ENCODE measurements at places on chromosomes 6 and 20.
A peak's percentile ranks its signal among the peaks of the same experiment; 100 is the strongest.

GRCh38 chr6:12813321-12813720 lies 96.8 kb downstream of the PHACTR1 start:
- no peak for DNase-seq

DNA sequence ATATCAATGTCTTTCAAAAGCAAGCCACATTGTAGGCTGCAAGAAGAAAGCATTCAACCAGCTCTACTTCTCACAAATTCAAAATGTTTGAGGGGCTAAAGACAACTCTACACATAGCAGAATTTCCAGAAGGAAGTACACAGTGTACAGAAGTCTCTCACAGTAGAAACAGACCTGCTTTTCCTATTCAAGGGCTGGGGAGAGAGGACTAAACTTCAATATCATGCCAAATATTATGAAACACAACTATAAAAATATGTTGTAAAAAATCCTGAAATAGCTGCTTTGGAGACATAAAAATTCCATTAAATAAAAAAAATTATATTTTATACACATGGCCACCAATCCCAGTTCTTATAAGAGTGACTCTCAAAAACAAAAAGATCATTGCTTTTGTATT lies 70.8 kb upstream of the IPCEF1 start:
- no peak for DNase-seq

GRCh38 chr6:167212713-167213005 lies 54.9 kb upstream of the GPR31 start:
- DNase-seq: no peak

DNA sequence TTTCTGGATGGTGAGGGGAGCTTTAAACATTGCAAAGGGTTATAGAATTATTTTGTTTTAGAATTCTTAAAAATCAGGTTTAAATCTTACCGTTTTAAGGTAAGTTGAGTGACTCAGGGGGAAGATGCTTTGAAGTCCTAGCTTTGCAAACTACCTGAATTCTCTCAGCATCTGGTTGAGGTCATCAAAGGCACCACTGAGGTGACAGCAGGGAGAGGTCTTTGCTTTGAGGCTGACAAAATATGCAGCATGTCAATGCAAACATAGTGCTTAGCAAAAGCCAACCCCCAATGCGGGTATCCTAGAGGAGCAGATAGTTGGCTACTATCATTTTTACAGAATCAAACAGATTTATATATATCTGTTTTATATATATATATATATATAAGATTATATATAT lies 219.5 kb downstream of the SLC24A3 start:
- DNase-seq: no peak

GRCh38 chr20:33859157-33859695 lies 48.1 kb downstream of the CHMP4B start:
- DNase-seq: peak; percentile 35

- DNase-seq: no peak
These were observed 430.2 kb downstream of the UTRN start for GRCh38 chr6:144715344-144715743.

GRCh38 chr20:62892348-62893304 lies 31.0 kb upstream of the TCFL5 start:
- no peak for DNase-seq

DNA sequence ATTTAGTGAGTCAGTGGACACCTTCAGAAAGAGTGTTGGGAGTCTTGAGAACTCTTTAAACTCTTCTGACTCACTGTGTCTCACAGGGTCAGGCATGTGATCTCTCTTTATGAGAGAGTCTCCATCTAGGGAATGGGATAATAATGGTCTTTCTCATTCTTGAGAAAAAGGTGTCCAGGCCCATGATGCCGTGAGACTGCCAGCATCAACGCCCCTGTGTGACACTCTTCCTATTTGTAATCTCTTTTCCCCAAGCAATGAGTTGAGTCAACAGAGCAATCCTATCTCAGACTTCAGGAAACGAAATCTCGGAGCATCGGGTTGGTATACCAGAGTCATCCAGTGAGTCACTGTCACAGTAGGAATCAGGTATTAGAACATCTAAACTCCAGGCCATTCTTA lies 82.3 kb upstream of the BMP2 start:
- DNase-seq: no peak

DNA sequence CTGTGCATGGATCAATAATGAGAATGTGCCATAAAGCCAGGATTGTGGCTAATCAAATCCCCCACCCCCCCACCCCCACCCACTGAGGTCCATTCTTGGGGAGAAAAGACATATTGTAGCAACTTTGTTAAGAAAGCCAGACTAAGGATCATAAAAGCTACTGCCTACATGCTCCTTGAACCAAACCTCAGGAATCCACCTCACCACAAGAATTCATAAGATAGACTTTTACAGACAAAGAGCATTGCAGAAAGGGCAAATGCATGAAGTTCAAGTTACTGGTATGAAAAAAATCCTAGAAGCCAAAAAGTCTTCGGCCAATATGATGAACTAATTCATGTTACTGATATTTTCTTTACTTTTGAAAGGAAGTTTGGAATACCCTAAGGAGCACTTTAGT lies 187.9 kb upstream of the ARID1B start:
- DNase-seq: no peak

GRCh38 chr20:46959821-46960220 lies 65.2 kb downstream of the EYA2 start:
- DNase-seq: no peak

- peak; percentile 53 for DNase-seq
These were observed 54.9 kb downstream of the SESN1 start for GRCh38 chr6:109039795-109040194.

DNA sequence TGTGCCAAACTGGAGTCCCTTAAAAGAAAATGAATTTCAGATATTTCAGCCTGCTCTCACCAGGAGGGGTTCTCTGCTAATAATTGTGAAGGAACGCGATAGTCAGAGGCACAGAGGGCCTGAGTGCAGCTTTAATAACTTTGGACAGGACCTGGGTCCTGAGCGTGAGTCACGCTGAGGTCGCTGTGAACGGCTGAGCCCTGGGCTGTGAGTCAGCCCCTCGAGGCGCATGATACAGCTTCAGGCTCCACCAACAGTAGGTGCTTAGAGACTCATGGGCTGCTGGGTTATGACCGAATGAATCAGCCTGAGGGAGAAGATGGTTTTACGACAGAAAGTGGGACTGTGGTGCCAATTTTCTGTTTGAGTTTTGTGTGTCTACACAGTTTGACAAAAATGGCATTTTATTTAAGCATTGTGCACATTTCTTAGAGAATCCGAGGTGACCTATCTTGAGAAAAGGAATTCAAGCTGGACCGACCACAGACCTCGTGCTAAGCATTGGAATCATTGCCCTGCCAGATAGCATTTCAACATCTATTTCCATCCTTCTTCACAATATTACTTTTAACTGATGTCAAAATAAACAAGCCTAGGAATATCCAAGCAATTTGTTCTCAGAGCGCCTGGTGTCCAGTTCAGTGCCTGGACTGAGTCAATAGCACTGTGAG lies 183.0 kb downstream of the THBS2 start:
- DNase-seq: peak; percentile 48

DNA sequence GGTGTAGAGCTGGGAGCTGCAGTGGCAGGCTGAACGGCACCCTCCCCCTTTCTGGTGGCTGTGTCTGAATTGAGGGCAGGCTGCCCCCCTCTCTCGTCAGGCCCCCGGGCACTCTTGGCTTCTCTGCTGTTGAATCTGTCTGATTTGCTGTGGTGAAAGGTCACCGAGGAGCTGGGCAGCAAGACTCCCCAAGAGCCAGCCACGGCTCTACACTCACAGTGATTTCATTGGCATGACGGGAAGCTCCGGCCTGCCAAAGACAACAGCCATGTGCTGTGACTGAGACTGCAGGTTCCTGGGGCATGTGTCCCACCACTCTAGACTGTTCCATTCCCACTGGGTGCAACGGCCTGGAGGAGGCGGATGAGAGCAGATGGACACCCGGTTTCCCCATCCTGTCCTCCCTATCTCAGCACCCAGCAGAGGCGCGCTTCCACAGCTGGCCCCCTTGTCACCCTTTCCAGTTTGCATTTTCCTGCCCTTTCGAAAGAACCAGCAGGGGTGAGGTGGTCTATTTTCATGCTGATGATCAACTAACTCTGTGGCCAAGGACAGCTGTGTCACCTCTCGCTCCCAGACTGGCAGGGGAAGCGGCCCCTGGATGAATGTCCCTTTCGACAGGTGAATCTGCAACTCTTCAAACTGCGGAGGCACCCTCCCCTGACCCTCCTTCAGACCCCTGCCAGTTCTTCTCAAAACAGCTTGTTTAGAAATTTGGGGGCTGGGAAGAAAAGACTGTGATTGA lies 2.2 kb downstream of the APCDD1L start:
- DNase-seq: no peak

- DNase-seq: no peak
These were observed 91.7 kb downstream of the JARID2 start for GRCh38 chr6:15337582-15337981.

GRCh38 chr6:36312854-36313648 lies 23.6 kb downstream of the BNIP5 start:
- no peak for DNase-seq

DNA sequence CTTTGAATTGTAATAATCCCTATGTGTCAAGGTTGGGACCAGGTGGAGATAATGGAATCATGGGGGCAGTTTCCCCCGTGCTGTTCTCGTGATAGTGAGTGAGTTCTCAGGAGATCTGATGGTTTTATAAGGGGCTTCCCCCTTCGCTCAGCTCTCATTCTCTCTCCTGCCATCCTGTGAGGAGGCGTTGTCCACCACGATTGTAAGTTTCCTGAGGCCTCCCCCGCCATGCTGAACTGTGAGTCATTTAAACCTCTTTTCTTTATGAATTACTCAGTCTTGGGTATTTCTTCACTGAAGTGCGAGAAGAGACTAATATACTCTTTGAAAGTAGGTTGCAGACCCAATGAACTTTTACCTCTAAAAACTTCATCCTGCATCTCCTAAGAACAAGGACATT lies 39.2 kb upstream of the KCNG1 start:
- no peak for DNase-seq

GRCh38 chr6:23269436-23269835 lies 700.1 kb downstream of the HDGFL1 start:
- DNase-seq: no peak

DNA sequence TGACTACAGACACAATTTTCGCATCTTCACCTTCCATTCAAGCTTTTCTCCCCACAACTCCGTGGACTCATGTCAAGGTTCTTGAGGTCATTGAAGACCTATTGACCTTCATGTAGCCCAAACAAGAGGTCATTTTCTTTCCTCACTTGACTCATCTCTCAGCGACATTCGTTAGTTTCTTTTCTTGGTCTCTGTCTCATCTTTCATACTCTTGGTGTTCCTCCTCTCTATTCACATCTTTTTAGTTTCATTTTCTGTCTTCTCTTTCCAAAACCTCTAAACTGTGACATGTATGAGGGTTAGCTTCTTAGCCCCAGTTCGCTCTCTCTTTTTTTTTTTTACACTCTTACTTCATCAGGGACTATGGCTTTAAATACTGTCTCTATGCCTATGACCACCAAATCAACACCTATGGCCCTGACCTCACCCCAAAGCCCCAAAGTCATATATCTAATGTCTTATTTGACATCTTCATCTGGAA lies 128.6 kb upstream of the BACH2 start:
- DNase-seq: no peak

GRCh38 chr20:15333170-15333569 lies 995.8 kb upstream of the FLRT3 start:
- no peak for DNase-seq

DNA sequence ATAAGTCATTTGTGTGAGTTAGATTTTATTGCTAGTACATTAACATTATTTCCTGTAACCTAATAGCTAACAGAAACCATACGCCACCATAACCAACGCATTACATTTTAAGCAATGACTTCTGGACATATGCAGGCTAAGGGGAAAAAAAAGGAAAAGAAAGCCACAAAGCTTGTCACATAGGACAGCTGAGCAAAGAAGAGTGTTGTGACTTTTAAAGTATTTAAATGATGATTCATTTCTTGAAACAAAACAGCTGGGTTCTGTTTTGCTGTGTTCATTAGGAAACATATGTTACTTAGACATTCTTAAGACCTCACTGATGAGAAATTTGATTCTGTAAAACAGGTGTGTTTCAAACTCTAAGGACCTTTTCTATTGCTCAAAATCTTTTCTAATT lies 171.4 kb downstream of the COL9A1 start:
- no peak for DNase-seq

DNA sequence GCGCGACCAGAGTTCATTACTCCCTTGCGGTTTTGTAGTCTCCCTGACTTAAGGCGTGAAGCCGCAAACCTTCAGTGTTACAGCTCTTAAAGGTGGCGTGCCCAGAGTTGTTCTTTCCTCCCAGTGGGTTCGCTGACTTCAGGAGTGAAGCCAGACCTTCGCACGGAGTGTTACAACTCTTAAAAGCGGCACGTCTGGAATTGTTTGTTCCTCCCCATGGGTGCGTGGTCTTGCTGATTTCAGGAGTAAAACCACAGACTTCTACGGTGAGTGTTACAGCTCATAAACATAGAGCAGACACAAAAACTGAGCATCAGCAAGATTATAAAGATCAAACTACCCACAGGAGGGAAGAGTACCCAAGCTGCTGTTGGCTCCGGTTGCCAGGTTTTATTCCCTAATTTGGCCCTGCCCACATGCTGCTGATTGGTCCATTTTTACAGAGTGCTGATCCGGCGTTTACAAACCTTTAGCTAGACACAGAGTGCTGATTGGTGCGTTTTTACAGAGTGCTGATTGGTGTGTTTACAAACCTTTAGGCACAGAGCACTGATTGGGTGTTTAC lies 10.4 kb downstream of the TMEM14C start:
- DNase-seq: no peak

- no peak for DNase-seq
These were observed 16.8 kb upstream of the BCLAF1 start for GRCh38 chr6:136306466-136306865.

DNA sequence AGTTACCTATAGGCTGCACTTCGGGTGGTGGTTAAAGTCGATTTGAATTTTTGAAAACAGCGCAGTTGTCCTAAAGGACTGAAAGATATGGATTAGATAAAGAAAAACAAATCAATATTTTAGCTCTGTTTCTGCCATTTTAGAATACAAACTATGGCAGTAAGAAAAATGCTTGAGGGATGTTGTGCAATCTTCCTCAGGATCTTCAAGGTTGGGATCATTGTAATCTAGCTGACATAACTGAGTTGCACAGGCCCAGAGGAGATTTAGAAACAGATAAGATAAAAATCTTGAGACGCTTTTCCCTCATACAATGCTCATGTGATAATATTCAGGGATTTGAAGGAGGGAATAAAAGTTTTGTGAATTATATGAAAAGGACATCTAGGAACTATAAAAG lies 926 bp downstream of the PEX3 start:
- DNase-seq: no peak

- no peak for DNase-seq
These were observed 42.6 kb upstream of the TMEM170B start for GRCh38 chr6:11494786-11495564.

DNA sequence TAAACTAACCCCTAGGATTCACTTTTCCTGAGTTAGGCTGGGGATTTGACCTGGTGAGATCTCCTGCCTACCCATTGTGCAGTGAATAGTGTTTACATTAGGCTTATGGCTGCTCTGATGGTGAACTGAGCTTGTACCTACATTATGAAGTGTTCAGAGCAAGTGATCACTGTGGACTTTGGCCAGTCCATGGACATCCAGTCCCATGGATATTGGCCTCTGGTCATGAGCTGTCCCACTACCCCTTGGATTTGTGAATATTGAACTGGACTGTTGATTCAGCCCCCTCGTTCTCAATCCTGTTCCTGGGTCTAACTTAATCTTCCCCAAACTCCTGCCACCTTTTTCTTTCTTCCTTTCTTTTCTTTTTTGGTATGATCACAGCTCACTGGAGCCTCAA lies 13.8 kb downstream of the ASIP start:
- peak; percentile 34 for DNase-seq
